ENCODE measurements at places on chromosomes 3 and 15. TPM values are rescaled to one million over a fixed set of nuclear protein-coding genes. Genes with fewer than 3 reads are reported as not detected.

Gene ARRDC4
- total RNA-seq = 8.4 TPM

Gene AADACL2
- total RNA-seq = not detected

Gene THOC7
- total RNA-seq = 43.5 TPM

Gene TRIM71
- not detected for total RNA-seq

Gene MEGF11
- not detected for total RNA-seq

Gene FBXO40
- under 0.01 TPM for total RNA-seq

Gene CLDN18
- 0.12 TPM for total RNA-seq

Gene TMPRSS7
- total RNA-seq = 0.11 TPM

Gene LHFPL4
- total RNA-seq = not detected

Gene ECE2
- not detected for total RNA-seq

Gene ASB14
- total RNA-seq = under 0.01 TPM

Gene EPHB1
- total RNA-seq = 0.12 TPM

Gene ACKR4
- 1.5 TPM for total RNA-seq

Gene AGTR1
- 0.55 TPM for total RNA-seq

Gene BNIP2
- total RNA-seq = 149 TPM

Gene RPL39L
- 65.0 TPM for total RNA-seq

Gene POLR2M
- total RNA-seq = 129 TPM

Measured in uterine smooth muscle cell (primary cell).